EH (cell line): ENCODE measurements at places on chromosomes 2 and 18.

DNA sequence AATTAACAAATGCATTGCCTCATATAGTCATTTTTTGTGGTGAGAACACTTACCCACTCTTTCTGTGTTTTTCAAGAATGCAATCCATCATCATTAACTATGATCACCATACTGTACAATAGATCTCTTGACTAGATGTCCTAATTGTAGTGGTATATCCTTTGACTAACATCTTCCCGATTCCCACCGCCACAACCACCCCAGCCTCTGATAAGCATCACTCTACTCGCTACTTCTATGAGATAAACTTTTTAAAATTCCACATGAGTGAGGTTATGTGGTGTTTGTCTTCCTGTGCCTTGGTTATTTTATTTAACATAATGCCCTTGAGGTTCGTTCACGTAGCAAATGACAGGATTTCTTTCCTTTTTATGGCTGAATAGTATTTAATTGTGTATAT, 6.6 kb downstream of the VWA3B start:
- no peak for DNase-seq

GRCh38 chr2:2320486-2321199, 10.4 kb downstream of the MYT1L start:
- DNase-seq, result no peak

GRCh38 chr2:178732913-178733312, 74.3 kb downstream of the TTN start:
- no peak for DNase-seq

- DNase-seq, result no peak
These were observed 29.0 kb downstream of the ZAP70 start for GRCh38 chr2:97742381-97742847.

DNA sequence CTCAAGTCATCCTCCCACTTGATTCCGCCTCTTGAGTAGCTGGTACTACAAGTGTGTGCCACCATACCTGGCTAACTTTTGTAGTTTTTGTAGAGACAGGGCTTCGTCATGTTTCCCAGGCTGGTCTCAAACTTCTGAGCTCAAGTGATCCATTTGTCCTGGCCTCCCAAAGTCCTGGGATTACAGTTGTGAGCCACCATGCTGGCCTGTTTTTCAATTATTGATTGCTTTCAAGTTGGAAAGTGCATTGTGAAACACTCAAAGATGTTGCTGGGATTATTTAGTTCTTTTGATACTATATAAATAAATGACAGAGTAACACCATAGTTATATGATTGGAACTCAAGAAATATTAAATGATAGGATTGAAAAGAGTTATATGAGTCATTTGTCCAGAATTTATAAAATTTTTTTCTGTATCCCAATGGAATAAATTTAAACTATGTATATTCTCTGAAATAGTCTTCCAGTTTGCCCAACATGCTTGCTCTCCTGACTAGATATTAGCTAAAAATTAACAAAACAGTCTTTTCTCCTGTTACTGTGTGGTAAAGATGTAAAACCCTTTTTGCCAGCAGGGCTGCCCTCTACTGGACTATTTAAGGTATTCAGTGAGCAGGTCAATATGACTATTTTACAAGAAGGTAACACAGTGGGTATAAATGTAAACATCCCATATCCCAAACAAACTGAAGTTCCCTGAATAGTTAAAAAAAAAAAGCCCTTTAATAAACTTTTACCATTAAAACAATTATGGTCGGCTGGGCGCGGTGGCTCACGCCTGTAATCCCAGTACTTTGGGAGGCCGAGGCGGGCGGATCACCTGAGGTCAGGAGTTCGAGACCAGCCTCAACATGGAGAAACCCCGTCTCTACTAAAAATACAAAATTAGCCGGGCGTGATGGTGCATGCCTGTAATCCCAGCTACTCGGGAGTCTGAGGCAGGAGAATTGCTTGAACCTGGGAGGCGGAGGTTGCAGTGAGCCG, 42.7 kb downstream of the ACSL3 start:
- peak; percentile 68 for DNase-seq

DNA sequence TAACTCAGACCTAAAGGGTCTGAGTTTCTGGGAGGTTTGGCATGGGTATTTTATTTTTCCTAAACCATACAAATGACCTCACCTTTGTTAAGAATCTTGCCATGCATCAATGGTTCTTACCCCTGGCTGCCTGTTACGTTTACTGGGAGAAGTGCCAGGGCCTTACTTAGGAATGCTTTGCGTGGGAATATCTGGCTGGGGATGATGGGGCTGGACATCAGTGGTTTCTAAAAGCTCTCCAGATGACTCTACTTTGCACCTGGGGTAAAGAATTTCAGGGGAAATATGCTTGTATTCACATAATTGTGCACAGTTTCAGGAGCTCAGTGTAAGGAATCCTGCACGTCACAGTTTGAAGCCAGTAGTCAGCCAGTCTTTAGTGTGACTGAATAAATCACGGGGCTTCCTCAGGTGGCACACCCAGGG, 18.2 kb upstream of the DAW1 start:
- DNase-seq, result peak; percentile 45

DNA sequence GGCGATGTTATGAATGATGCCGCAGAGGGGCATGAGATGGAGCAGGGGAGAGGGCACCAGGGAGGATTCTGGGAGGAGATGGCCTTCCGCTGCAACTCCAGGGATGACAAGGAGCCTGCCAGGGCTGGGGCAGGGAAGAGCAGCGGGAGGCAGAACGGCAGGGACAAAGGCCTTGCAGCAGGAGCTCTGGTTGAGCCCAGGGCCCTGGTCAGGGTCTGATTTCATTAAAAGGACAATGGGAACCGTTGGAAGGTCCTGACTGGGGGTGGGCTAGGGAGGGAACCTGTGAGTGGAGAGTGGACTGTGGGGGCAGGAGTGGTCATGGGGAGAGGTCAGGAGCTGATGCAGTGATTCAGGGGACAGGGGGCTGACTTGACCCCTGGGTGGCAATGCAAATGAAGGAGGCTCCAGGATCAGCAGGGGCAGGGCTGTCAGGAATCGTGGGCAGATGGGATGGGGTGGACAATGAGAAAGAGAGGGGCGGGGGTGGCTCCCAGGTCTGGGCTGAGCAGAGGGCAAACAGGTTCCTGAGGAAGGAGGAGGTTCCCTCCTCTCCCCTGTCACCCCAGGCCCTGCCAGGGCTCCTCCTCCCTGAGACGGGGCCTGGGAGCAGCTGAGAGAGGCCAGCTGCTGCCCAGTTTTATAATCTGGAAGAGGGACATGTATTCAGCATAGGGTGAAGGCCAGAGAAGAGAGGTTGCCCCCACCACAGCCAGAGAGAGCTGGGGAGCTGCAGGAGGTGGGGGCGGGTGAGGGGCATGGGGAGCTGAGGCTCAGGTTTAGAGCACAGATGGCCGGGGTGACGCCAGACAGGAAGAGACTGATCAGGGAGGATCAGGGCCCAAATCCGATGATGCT, 7.3 kb upstream of the DUSP2 start:
- no peak for DNase-seq

DNA sequence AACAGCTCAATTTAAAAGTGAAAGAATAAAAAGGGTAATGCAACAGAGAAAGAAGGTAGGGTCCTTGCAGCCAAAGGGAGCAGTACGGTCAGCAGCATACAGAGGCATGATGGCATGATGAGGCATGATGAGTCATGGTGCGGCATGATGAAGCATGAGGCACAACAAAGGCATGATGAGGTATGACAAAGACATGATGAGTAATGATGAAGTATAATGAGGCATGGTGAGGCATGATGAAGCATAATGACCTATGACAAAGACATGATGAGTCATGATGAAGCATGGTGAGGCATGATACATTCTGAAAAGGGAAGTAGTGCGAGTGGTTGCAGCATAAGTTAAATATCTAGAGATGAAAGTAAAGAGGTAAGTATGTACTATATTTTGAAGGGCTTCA, 673.2 kb downstream of the TMEM182 start:
- DNase-seq, result no peak

DNA sequence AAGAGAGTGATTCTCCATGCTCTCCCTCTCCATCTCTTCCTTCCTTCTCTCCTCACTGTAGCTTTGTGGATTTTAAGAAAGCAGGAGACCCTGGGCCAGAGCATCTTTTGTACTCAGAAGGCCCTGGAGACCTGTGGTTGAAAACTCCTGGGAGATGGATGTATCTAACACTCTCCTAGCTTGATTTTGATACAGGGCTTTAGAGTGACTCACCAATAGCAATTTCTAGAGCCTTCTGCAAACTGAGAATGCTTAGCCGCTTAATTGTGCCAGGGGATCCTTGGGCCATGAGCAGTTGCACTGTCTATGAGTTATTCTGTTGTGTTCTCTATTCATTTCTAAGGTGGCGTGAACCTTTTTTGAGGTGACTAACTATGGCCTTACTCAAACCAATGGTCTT, 17.7 kb downstream of the HOXD1 start:
- DNase-seq, result no peak

DNA sequence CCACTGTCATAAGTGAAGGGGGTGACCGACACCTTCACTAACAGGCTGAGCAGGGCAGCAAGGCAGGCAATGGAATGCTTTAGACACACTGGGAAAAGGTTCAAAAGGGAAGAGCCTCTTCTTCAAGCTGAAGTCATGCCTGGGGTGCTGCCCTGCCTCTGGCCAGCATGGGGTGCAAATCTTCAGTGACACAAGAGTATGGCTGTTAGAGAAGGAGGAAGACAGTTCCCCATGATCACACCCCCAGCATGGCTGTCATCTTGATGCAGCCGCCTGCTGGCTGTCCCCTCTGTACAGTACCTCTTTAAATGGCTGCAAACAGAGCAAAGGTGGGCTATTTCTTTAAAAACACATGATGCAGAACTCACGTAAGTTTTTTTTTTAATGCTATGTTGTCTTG, 71.9 kb downstream of the INPP4A start:
- DNase-seq, result no peak

GRCh38 chr2:171626949-171627348, 60.3 kb upstream of the DYNC1I2 start:
- DNase-seq, result no peak

- no peak for DNase-seq
These were observed 98.5 kb downstream of the PRKCE start for GRCh38 chr2:45750001-45750400.

DNA sequence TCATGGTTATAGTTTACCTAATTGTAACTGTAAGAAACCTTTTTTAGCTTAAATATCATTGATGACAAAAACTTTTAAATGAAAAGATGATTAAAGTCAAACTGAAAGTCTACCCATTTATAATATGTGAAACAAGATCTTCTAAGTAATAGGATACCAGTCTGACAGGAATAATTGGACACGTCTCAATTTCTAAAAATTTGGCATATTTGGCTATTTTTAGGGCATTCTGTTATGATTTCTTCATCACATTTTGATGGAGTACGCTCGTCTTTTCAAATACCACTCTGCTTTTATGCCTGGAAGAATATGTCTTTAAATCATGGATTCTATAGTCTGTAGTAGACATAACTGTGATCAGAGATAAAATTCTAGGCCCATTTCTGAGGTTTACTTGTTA, 1.3 kb downstream of the R3HDM1 start:
- peak; percentile 43 for DNase-seq

- no peak for DNase-seq
These were observed 64.6 kb downstream of the MBD2 start for GRCh38 chr18:54159906-54160305.

DNA sequence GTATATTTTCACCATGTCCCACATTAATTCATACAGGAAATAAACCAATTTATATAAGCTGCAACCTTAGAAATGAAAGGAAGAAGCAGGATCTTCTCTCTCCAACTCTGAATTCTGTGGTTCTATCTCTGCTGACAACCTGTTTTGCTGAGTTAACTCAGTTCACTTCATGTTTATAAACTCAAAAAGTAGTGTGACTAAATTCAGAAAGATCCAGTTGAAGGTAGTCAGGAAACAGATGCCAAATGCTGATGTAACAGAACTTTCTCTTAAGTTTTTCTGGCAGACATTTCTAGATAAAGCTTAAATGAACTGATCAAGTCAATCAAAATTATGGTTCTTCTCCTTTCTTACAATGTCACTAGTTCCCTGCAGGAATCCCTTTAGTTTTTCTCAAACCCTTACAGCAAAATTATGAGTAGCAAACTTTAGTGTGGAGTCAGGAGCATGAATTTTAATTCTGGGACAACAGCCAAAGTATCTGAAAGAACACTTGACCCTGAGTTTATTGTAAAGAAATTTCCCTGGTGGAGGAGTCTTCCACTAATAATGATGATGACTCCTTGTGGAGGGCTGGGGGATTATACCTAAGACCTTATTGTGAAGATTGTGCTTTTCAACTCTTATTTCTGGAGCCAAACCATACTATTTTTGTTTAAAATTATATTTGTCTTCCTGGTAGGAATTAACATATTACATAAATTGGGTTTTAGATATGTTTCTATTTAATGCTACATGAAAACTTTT, 216.9 kb downstream of the MYO3B start:
- DNase-seq, result no peak

DNA sequence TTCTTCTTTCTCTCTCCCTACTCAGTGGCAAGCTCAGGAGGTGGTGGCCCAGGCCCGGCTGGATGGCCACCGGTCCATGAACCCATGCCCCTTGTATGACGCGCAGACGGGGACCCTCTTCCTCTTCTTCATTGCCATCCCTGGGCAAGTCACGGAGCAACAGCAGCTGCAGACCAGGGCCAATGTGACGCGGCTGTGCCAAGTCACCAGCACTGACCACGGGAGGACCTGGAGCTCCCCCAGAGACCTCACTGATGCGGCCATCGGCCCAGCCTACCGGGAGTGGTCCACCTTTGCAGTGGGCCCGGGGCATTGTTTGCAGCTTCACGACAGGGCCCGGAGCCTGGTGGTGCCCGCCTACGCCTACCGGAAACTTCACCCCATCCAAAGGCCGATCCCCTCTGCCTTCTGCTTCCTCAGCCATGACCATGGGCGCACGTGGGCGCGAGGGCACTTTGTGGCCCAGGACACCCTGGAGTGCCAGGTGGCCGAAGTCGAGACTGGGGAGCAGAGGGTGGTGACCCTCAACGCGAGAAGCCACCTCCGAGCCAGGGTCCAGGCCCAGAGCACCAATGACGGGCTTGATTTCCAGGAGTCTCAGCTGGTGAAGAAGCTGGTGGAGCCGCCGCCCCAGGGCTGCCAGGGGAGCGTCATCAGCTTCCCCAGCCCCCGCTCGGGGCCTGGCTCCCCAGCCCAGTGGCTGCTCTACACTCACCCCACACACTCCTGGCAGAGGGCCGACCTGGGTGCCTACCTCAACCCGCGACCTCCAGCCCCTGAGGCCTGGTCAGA, 1.8 kb downstream of the NEU2 start:
- no peak for DNase-seq

DNA sequence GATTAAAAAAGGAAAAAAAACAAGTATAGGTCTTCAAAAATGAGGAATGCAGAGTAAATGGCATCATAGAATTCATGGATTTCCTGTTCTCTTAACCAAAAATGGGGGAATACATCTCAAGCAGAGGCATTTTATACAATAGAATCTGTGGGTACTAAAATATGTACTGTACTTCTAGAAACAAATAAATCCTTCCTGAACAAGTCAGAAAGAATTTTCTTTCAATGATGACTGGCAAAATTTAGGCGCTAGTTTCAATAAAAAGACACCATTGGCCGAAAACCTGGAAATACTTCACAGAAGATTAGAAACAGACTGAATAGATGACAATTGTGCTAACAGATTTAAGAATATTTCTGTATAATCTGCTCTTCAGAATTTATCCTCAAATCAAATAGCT, 15.1 kb downstream of the TRAK2 start:
- peak; percentile 66 for DNase-seq

GRCh38 chr2:117963446-117963845, 50.4 kb downstream of the CCDC93 start:
- DNase-seq, result peak; percentile 60

- DNase-seq, result no peak
These were observed 107.8 kb upstream of the LRATD1 start for GRCh38 chr2:14524803-14525080.

GRCh38 chr2:167420211-167420610, 531.9 kb downstream of the XIRP2 start:
- DNase-seq, result no peak

- peak; percentile 93 for DNase-seq
These were observed 17.6 kb upstream of the PPP4R1 start for GRCh38 chr18:9631814-9632496.
